ENCODE measurements at places on chromosomes 7 and 10. TPM values are rescaled to one million over a fixed set of nuclear protein-coding genes. Genes with fewer than 3 reads are reported as not detected.

DNA sequence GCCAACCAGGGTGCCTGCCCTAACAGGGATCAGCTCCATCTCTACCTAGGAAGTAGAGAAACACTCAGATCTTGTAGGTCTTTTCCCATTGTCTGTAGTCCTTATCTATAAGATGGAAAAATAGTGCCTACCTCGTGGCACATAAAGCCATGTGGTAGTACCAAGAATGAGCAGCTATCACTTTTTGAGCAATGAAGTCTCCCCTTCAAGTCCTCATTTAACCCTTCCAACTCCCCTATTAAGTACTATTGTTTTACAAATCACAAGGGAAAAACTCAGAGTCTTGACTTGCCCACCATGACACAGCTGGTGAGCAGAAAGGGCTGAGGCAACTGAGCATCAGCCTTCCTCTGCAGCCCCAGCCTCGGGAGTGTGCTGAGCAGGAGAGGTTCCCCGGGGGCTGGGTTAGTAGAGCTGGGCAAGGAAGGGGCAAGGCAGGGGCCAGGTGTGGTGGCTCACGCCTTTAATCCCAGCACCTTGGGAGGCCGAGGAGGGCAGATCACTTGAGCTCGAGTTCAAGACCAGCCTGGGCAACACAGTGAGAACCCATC is 3.3 kb downstream of the FRAT2 start:
- DNase-seq = no peak

Gene CLCN1
- total RNA-seq = not detected

Gene INHBA
- total RNA-seq = 3.0 TPM

Gene APBB1IP
- not detected for total RNA-seq
